ENCODE measurements at places on chromosomes 16 and 17. TPM values are rescaled to one million over a fixed set of nuclear protein-coding genes. Genes with fewer than 3 reads are reported as not detected.

DNA sequence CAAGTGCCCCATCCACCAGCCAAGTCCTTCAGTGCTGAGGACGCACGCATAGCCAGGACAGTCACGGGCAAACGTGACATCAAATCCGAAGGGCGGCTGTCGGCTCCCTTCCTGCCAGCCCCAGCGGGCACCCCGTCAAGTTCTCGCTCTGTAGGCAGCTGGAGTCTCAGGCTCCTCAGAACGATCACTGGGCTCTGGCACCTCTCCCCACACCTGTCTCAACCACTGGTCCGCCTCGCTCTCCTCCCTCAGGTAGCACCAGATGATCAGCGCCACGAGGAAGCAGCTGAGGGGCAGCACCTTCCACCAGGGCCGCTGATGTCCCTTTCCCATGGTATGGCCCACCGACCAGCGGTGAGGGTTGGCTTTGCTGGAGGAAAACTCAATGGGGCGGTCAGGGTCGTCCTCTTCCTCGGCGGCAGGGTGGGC, 422 bp downstream of the UQCC4 start:
- no peak for DNase-seq

DNA sequence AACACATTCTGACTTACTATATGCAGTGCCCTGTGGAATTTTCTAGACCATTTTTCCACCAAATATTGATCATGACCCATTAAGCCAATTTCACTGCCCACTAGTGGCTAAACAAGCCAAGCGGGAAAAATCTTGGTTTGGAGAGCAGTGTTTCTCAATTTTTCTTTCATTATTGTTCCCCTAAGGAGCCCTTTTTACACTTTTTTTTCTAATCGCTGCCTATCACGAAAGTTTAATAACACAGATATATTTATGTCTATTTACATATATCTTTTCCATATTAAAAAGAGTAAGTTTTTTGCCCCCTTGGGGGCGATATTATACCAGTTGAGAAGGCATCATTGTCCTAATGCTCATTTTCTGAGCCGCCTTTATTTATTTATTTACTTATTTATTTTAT, 10.8 kb upstream of the TLCD3B start:
- peak; percentile 51 for DNase-seq

HBA1 gene
- not detected for total RNA-seq

DNA sequence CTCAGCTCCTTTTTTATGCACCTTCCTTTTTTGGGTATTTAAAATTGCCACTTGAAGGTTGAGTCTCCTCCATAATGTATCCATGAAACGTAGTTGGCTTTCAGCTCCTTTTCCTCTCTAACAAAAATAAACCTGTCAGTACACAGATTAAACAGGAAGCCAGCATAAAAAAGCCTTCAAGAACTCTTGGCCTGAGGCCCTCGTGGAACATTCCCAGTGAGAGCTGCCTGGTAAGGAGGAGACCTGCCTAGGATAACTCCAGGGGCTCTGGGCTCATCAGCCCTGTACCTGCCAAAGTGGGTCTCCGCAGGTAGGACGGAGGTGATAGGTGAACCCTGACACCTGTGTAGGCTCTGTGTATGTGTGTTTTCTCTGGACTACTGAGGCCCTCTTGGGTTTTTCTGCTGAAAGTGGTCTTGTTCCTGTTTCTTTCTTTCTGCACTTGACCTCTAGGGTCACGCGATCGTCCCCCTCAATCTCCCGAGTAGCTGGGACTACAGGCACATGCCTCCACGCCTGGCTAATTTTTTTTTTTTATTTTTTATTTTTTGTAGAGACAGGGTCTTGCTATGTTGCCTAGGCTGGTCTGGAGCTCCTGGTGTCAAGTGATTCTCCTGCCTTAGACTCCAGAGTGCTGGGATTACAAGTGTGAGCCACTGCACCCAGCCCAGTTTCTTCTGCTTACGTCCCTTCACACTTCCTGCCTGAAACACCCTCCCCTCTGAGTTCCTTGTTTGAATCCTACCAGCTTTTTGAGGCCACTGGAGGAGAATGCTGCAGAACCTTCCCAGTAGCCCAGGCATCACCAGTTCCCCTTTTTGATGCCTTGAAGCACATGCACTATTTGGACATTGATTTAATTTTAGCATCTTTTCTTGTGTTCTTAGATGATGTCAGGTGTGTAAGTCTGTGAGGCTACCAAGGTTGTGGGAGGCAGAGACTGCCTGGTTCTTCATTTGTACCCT, 9.8 kb downstream of the PGS1 start:
- DNase-seq, result peak; percentile 60

CNOT1 gene
- 122 TPM for total RNA-seq

GRCh38 chr17:9361188-9361955, 214.2 kb downstream of the STX8 start:
- DNase-seq, result no peak

LITAFD gene
- not detected for total RNA-seq

GRCh38 chr16:63581570-63581969, 1540.3 kb downstream of the CDH11 start:
- DNase-seq, result no peak

GDPD3 gene
- 1.8 TPM for total RNA-seq

DNA sequence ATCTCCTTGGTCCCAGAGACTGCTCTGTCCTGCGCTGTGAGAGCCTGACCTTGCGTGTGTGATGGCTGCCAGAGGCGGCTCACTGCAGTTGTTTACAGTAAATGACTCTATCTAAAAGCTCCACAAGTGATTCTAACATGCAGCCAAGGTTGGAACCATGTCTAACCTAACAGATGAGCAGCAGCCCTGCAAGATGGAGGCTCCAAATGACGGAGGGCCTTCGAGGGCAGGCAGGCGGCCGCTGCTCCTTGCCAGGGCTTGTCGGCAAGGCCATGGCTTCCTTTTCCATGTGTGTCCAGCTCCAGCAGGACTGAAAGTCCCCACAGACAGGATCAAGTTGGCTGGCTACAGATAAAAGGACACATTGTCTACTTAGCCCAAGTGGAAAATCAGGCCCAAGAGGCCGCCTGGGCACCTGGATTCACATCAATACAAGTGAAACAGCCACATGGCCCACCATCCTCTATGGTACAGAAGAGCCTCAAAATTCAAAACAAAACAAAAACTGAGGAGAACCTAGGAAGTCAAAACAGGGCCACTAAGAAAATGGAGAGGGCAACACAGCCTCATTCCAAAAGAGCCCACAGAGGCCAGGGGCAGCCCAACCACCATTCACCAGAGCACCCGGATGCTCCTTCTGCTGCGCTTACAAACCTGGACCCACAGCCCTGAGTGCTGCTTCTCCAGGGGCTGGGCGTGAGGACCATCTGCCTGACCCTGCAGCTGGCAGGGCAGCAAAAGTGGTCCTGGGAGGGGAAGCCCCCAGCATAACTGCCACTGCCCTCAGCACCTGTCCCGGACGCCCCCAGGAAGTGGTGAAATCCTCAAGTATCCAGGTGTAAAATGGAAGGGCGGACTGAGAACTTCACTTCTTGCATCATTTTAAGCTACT, 65.0 kb downstream of the AMFR start:
- DNase-seq, result no peak

FSCN2 gene
- not detected for total RNA-seq

DNA sequence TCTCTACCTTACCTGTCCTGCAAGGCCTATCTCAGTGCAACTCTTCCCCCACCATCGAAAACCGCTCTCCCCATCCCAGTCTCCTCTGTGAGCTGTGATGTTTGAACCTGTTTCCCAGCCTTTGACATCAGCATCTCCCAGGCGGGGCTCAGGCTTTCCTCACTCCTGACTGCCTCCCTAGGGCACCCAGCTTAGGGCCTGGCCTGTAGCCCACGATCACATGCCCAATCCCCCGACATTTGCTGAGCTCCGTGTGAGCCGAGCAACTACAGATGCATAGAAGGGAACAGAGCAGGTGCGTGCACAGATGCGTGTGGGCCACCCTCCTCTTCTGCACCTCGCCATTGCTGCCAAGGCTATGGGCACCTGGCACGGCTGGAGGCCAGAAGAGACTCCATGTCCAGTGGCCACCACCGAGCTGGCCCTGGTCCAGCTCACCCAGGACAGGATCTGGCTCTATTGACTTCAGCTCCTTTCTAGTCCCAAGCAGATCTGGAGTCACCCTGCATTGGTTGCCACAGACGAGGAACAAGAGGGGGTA, 35.5 kb upstream of the CMIP start:
- no peak for DNase-seq

DNA sequence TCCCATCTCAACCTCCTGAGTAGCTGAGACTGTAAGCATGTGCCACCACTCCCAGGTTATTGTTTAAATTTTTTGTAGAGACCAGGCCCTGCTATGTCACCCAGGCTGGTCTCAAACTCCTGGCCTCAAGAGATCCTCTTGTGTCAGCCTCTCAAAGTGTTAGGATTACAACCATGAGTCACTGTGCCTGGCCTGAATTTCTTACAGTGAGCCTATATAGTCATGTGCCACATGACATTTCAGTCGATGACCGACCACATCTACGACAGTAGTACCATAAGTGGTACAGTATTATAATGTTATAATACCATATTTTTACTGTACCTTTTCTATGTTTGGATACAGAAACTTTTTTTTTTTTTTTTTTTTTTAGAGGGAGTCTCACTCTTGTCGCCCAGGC, 195.3 kb downstream of the STX8 start:
- DNase-seq, result no peak

- DNase-seq, result no peak
Observed at GRCh38 chr17:49546546-49547535, 28.8 kb upstream of the NXPH3 start.

DNA sequence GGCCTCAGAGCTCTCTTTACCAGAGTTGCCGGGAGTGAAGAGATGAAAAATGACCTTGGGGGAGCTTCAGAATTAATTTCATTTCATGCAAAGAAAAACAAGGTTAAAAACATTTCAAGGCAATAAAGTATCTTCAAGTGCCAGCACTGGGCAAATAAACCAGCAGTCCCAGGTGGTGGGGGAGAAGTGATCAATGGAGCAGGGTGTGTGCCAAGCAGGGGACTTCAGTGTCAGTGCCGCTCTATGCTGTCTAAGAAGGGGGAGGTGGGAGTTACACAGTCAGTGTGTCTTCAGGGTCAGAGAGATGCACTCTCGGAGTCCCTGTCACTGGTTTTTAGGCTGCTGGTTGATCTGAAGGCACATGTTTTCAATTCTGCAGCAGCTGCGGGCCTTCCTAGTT, 57.2 kb upstream of the MGAT5B start:
- no peak for DNase-seq

CES4A gene
- total RNA-seq, result not detected

DNA sequence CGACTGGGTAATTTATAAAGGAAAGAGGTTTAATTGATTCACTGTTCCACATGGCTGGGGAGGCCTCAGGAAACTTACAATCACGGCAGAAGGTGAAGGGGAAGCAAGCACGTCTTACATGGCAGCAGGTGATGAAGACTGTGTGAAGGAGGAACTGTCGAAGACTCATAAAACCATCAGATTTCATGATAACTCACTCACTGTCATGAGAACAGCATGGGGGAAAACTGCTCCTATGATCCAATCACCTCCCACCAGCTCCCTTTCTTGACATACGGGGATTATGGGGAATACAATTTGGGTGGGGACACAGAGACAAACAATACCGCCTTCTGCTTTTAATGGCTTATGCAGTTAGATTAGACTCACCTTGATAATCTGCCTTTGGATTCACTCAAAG, 19.4 kb upstream of the IRF8 start:
- no peak for DNase-seq

DNA sequence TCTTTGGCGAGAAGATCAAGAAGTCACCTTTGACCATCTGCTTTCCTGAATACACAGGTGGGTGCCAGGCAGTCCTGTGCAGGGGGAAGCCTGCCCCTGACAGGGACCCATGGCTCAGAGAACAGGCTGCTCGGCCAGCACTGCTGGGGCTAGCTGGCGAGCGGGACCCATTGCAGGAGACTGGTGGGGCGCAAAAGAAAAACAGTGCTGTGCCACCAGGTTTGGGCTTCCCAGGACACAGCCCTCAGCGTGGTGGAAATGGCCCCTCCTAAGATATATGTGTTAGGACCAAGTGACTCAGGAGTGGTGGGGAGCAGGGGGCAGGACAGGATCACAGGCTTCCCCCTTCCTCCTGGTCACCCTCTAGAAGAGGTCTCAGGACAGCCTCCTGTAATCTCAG, 73.9 kb downstream of the AMFR start:
- DNase-seq, result no peak

DNA sequence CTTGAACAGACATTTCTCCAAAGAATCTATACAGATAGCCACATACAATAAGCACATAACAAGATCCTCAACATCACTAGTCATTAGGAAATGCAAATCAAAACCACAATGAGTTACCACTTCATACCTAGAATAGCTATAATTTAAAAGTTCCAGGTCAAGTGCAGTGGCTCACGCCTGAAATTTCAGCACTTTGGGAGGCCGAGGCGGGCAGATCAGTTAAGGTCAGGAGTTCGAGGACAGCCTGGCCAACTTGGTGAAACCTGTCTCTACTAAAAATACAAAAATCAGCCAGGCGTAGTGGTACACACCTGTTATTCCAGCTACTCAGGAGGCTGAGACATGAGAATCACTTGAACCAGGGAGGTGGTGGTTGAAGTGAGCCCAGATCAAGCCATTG, 19.9 kb downstream of the RANBP10 start:
- DNase-seq, result no peak

AATK gene
- 0.10 TPM for total RNA-seq

PRCD gene
- total RNA-seq, result 0.02 TPM

DNAH3 gene
- total RNA-seq, result 0.02 TPM

GRCh38 chr17:49508866-49509587, 13.9 kb downstream of the NGFR start:
- no peak for DNase-seq

GRCh38 chr16:9602189-9602588, 510.7 kb downstream of the HAPSTR1 start:
- no peak for DNase-seq

GRCh38 chr17:3555189-3555796, 2.3 kb downstream of the TRPV3 start:
- no peak for DNase-seq

GRCh38 chr16:86844695-86845094, 266.3 kb downstream of the FOXL1 start:
- no peak for DNase-seq
